ENCODE measurements at places on chromosomes 6 and 20.

- DNase-seq = no peak
Observed at GRCh38 chr20:20455926-20456325, 88.0 kb downstream of the INSM1 start.

GRCh38 chr20:14232650-14233049 lies 104.8 kb downstream of the FLRT3 start:
- DNase-seq = no peak

- no peak for DNase-seq
Observed at GRCh38 chr20:37895166-37895565, 7.8 kb upstream of the VSTM2L start.

GRCh38 chr20:5913166-5913565 lies 37.2 kb downstream of the TRMT6 start:
- no peak for DNase-seq

GRCh38 chr20:33679758-33680485 lies 5.7 kb upstream of the NECAB3 start:
- DNase-seq = no peak

DNA sequence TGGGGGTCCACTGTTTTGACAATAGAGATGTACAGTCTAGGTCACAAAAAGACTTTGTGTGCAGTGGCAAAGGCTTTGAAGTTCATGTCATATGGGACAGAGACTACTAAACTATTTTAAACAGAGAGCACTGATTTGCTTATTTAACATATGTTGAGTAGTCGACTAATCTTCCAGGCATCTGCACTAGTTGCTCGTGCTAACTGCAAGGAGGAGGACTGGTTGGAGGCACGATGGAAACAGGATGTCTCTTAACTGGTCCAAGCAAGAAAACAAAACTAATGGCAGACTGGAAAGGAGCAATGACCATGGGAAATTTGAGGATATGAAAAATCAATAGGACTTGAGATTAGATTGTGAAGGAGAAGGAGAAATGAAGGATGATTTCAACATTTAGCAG lies 28.5 kb upstream of the ERVFRD-1 start:
- DNase-seq = no peak

DNA sequence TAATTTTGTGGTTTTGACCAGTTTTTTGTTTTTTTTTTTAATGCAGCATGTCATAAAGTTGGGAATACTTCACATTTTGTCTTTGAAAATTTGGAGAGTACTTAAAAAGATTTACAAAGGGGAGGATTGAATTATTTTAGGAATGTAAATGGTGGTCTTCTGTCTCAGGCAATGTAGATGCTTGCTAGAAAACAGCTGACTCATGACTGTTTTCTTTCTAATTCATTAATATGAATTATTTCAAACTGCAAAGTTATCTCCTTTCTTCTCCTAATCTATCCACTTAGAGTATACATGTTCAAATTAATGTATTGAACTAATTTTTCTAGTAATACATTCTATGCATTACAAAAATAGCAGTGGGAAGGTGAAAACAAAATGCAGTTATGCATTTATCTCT lies 24.9 kb downstream of the HCRTR2 start:
- DNase-seq = no peak

- DNase-seq = no peak
Observed at GRCh38 chr20:59055302-59055701, 12.7 kb upstream of the PRELID3B start.

GRCh38 chr6:105645958-105646357 lies 243.1 kb upstream of the PREP start:
- DNase-seq = no peak

- no peak for DNase-seq
Observed at GRCh38 chr20:58294497-58295455, 14.7 kb upstream of the RAB22A start.

DNA sequence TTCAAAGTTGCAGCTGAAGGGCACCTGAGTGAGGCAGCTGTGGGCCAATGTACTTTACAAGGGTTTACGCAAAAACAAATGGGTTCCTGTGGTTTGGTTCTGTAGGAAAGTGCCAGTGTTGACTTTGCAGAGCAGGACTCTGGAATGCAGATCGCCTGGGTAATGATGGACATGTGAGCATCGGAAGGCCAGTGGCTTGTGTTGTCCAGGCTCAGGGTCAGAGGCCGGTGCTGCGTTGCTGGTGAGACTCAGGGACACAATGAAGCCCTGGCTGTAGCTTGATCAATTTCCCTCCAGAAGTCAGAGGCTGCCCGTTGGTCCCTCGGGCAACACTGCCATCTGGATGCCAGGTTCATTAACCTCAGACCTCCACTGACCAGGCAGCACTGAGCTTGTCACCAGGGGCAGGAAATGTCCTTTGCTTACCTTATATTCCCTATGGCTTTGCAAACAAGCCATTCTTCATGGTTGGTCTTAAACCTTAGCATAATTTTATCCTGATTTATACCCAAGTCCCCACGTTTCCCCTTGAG lies 753.4 kb downstream of the QKI start:
- DNase-seq = no peak

DNA sequence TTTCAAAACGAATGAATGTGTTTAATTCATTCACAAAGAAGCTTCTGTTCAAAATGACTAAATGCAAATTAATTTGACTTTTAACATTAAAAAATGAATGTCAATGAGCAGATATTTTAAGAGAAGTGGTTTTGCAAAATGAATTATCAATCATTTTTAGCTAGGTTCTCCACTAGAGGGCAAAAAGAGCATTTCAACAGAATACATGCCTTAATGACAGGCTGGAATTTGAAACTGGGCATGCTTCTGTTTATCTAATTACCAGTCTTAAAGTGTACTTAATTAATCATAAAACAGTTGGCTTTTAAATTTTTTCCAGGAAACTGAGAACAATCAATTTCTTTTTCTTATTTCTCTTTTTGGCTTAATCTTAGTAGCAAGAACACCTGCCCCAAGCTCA lies 63.8 kb upstream of the TINAG start:
- no peak for DNase-seq

All from T-helper 1 cell (primary cell).